ENCODE measurements at places on chromosomes 12 and 14.

- no peak for DNase-seq
These were observed 17.5 kb downstream of the GTSF1 start for GRCh38 chr12:54455760-54456469.

DNA sequence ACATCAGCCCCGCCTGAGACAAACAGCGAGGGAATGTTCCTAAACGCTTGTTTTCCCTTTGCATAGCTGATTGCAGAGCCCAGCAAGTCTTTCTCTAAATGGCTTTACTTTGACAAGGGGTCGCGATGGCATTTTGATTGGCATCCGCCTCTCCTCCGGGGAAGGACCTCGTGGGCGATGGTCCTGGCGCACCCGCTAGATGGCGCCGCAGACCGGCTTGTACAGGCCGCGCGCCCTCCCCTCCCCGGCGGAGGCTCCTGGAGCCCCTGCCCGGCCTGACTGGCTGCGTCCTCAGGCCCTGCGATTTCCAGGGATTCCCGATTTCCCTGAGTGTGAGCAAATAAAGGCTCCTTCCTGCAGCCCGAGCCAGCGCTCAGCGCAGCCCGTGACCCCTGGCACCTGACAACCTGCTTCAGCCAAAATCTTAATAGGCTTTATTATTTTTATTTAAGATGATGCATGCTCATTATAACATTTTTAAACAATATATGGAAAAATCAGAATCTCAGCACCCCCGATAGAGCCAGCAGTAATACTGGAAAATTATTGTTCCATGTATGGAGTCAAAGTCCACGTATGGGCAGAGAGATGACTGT, 468.3 kb downstream of the AACS start:
- no peak for DNase-seq

DNA sequence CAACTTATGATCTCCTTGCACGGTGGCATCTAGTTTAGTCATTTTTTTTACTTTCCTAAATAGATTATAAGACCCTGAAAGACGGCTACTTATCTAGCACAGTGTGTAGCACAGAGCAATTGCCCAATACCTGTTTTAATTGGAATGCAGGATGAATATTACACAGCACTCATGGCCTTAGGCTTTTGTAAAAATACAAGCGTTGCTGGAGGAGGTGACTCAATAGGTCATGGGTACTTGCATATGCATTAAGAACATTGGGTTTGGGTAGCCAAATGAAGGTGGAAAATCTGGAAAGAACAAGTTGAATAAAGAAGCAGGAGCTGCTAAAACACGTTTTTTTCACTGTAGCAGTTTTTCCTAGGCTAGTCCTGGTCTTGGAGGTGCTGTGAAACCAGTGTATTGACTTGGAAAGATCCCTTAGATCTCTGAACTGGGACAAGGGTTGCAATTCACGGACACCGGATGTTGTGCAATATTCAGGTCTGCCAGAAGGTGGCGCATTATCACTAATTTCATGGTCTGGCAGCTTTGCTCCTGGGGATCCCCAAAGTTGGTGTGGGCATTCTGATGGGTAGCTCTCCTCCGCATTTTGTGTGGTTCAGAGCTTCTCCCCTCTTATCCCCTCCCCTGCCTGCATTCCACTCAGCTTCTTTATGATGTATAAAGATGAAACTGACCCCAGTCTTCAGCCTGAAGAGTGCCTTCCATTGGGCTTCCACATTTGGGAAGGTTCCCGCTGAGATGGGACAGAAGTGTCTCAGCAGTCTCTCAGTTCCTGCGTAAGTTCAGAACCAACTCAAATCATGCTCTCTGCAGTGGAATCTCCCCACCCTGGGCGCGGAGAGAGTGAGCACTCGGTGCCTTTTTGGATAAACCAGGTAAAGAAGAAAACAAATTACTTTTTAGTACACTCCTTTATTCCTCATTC, 278.3 kb downstream of the NRXN3 start:
- peak; percentile 36 for DNase-seq

GRCh38 chr12:113403435-113404415, at the start of gene SDS:
SDS (minus strand) TSS chr12:113403887; CDS start chr12:113399708, 4,179 bp downstream.
- DNase-seq: peak; percentile 37

- DNase-seq: peak; percentile 84
These were observed at the start of gene MMP19 for GRCh38 chr12:55842681-55843429. MMP19 (minus strand) TSS chr12:55842936; CDS start chr12:55842830, 106 bp downstream.

DNA sequence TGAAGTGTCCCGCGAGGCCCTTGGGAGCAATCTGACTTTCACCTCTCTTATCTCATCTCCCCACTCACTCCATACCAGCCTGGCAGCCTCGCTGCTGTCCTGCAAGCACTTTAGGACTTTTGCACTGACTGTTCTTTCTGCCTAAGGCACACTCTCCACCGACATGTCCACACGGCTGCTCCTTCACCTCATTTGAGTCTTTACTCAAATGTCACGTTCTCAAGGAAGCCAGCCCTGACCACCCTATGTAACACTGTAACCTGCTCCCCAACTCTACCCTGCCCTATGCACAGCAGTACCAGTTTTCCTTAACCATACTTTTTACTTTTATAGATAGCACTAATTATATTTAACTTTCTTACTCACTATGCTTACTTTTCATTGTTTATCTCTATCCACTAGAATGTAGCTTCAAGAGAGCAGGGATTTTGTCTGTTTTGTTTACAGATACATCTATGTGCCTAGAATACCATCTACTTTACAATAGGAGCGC, 32.0 kb downstream of the PRKD1 start:
- DNase-seq: no peak

DNA sequence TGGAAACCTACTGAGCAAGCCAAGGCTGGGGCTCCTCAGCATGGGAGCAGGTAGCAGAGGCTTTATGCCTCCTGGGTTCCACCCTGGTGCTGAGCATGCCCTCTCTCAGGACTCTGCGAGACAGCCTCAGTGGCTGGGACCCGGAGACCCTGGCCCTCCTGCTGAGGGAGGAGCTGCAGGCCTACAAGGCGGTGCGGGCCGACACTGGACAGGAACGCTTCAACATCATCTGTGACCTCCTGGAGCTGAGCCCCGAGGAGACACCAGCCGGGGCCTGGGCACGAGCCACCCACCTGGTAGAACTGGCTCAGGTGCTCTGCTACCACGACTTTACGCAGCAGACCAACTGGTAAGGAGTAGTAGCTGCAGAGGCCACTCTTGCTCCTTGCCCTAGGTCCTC, 8.4 kb downstream of the ESPL1 start:
- no peak for DNase-seq

- peak; percentile 57 for DNase-seq
These were observed 115.6 kb downstream of the RBM19 start for GRCh38 chr12:113850309-113851056.

DNA sequence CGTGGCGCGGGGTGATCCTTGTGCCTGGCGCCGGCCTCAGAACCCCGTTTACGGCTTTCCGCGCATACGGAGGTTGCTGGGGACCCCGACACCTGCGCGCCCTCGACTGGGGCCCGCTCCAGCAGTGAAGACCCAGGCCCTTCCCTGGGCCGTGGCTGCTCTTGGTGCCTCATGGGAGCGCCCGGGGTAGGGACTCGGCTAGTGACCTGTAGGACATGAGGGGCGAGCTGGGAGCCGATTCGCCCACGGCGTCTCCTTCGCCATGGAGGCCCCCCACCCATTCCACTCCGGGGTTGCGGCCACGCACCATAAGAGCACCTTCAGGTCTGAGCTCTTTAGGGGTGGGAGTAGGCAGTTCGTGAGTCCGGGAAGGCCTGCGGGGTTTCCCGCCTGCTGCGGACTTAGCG, 14.2 kb upstream of the PAX9 start:
- no peak for DNase-seq

DNA sequence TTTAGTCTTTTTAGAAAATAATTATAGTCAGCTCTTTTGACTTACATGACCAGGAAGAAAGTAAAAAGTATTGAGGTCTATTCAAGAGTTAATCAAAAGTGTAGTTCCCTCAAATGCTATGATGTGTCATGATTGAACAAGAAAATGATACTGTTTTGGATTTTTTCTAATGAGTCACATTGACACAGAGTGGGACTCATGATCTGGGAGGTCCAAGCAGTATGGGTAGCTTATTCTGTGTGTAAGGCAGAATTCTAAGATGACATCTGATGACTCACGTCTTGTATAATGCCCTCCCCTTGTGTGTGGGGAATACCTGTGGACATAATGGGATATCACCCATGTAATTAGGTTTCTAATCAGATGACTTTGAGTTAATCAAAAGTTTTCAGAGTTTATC, 178.1 kb upstream of the DDHD1 start:
- DNase-seq: peak; percentile 64

DNA sequence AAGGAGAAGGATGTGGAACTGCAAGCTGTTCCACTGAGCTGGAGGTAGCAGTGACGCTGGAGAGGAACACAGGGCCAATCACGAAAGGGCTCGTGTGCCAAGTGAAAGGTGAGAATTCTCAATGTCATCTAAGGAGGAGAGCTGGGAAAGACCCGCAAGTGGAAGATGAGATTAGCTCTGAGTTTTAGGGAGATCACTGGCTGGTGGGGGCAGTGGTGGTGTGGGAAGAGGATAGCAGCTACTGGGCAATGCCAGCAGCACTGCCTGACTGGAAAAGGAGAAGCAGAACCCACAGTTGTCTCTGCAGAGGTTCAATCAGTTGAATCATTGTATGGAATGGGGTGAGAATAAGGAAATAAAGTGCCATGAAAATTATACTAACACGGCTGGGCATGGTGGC, 27.8 kb downstream of the SLC25A47 start:
- DNase-seq: no peak

DNA sequence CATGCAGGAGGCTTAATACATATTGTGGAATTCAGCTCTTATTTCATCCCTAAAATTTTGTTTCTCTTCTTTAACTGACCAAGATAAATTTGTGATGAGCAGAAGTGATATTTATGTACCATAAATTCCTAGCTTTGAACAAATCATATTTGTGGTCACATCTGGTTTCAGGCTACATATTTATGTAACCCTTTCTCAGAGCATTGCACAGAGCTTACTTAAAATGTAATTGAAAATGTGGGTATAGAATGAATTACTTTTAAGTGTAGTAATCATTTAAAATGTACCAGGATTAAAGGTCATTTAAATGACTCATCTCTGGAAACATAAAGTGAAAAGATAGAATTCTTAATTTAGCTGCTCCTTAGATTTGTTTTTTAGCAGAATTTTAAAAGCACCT, 129.9 kb upstream of the FRMD6 start:
- peak; percentile 91 for DNase-seq

DNA sequence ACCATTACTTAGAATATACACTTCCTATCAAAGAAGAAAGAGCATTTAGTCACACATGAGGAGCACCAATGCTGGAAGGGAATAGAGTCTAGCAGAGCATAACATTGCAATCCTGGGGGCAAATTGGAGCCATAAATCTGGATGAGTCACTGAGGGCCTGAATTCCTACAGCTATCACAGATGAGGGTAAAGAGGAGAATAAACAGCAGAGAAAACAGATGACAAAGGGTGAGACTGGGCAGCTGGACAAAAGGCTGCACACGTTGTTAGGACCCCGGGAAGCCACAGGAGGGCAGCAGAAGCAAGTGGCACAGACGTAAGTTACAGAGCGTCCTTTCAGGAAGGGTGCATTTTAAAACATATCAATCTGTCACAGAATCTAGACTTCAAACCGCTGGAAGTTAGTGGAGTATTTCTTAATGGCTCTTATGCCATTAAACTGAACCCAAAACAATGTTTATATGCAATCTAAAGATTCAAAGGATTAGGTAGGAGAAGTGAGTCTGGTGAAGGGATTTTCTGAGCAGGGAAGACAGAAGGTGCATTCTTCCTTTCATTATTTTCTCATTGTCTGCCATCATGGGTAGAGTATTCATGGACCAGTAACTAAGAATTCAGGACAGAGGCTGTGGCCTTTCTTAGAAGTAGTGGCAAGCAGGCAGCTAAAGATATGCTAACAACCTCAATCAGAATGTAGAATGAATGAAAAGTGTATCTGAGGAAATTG, 159.8 kb upstream of the DAAM1 start:
- DNase-seq: peak; percentile 99

- peak; percentile 58 for DNase-seq
These were observed 371.2 kb downstream of the BTG1 start for GRCh38 chr12:91774434-91774921.

GRCh38 chr12:11668611-11669010, 19.1 kb downstream of the ETV6 start:
- DNase-seq: no peak

GRCh38 chr12:132379576-132379975, 50.2 kb upstream of the GALNT9 start:
- no peak for DNase-seq

DNA sequence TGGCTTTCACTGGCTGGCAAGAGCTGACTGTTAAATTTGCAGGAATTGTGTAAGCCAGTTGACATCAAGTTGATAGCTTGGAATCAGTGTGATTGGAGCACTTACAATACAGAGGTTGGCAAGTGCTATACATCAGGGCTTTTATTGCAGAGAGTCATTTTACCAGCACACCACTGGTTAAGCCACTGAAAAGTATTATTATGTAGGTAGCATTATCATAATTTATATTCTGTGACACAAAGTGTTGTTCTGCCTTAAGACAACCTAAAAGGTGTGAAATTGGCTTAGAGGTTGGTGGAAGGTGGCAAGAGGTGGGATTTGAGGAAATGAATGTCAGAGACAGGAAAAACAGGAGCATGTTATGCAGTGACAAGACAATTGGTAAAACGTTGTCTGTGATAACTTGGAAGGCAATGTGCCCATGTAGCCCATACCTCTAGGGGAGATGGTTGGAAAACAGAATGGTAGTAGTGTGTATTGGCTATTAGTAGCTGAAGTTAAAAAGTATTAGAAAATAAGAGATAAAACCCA, 172.9 kb upstream of the PRICKLE1 start:
- DNase-seq: no peak

GRCh38 chr14:78363008-78363407, 192.8 kb downstream of the NRXN3 start:
- no peak for DNase-seq

DNA sequence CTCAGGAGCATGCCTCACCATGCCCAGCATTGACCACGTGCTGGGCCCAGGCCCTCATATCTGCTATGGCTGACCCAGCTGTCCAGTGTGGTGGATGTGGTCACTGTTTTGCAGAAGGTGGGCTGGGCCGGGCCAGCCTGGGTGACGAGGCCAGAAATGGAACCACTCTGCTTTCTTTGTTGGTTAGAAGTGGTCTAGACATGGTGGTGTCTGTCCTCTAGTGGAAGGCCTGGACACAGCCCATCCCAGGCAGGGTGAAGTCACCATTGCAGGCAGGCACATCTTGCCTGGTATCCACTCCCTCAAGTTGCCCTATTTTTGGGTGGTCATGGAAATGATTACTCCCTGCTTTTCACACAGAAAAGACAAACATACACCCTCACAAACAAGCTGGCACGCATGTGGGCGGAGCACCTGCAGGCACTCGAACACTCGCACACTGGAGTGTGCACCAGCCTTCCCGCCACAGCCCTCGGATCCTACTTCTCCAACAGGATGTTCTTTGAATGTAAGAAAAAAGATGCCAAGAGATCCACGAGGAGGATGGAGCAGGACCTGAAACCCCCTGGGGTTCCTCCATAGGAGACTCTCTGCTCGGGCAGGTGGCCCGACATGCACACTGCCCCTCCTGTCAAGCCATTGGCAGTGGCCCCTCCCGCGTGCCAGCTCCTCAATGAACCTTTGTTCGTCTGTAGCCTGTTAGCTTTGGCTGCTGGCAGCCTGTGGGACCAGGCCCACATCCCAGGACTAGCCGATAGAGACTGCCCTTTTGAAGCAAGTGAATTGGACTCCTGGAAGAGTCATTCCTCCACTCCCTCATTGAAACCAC, 38.4 kb downstream of the MLXIP start:
- no peak for DNase-seq

- no peak for DNase-seq
These were observed 119.2 kb downstream of the GALC start for GRCh38 chr14:87873741-87874140.

- peak; percentile 98 for DNase-seq
These were observed 157.9 kb upstream of the PARP11 start for GRCh38 chr12:4030929-4031702.

GRCh38 chr12:76711241-76711640, 52.7 kb upstream of the ZDHHC17 start:
- DNase-seq: peak; percentile 80

Measured in EH (cell line).